ENCODE measurements at places on chromosomes 16 and 17. TPM values are rescaled to one million over a fixed set of nuclear protein-coding genes. Genes with fewer than 3 reads are reported as not detected.

DNA sequence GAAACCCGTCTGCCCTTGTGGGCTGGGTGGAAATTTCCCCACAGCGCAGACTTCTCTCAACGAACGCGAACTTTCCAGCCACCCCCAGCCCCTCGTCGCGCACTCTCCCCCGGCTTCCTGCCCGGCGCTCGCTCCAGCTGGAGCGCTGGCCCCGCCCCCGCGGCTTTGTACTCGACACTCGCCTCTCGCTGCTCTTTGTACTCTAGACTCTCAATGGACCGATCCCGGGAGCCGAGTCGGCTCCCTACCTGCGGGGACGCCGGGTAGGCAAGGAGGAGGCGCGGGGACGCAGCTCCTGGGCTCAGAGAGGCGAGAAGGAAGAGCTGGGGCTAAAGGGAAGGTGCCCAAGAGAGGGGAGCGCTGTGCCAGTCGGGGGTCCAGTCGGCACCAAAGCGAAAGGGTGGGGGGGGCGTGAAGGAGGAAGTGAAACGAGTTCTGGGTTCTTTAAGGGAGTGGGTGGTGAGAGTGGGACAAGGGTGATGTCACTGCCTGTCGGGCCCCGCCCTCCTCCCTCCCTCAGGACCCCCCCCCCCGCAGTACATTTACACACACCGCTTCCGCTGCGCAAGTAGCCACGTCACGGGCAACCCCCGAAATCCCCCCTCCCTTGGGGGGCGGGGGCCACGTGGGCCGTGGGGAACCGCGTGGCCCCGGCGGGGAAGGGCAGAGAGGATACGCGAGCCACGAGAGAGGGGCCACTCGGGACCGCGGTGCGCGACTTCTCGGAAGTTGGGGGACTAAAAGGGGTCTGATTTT is 9.7 kb downstream of the KDM6B start:
- DNase-seq = peak; percentile 83

DNA sequence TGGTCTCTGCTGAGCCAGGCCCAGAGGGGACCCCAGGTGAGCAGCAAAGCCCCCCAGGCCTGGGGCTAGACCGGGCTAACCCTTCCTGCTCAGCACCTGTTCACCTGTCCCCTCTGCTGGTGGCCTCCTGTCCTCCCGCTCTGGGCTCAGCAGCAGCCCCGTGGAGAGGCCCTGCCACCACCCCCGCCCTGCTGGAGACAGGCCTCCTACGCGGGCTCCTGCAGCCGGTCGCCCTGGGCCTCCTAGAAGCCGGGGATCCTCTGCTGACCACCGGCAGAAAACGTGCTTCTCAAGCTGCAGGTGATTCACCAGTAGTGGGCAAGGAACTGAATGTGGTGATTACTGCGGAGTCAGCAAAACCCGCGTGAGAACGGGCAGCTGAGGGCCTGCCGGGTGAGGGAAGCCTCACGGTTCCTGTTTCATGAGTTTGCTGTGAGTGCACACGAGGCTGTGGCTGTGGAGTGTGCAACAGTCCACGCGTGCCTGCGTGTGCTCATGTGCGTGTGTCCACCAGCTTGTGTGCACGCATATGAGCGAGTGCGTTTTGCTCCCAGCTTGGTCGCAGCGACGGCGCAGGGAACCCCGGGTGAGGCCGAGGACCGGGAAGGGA is 792 bp downstream of the SECTM1 start:
- DNase-seq = peak; percentile 56

- no peak for DNase-seq
Observed at GRCh38 chr17:73841431-73842060, 197.3 kb upstream of the SDK2 start.

DNA sequence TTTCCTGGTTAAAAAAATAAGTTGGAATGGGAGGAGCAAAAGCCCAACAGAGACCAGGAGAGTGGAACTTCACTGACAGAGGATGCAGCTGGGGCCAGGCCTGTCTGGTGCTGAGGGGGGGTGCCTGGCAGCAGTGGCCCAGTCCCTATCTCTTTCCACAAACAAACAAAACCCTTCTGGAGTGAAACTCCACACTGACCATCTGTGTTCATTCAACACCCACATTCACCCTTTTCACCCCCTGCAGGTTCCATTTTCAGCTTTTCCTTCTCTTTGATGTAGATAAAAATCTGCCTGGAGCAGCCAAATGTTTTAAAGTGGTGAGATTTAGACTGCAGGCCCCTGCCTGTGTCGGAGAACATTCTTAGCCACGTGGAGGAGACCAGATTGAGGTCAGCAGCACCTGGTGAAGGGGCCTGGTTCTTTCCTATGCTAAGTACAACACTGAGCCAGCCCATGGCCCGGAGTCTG is 161.4 kb upstream of the CDH11 start:
- DNase-seq = no peak

- DNase-seq = peak; percentile 83
Observed at GRCh38 chr16:4358831-4359561, 7.9 kb upstream of the PAM16 start.

DNA sequence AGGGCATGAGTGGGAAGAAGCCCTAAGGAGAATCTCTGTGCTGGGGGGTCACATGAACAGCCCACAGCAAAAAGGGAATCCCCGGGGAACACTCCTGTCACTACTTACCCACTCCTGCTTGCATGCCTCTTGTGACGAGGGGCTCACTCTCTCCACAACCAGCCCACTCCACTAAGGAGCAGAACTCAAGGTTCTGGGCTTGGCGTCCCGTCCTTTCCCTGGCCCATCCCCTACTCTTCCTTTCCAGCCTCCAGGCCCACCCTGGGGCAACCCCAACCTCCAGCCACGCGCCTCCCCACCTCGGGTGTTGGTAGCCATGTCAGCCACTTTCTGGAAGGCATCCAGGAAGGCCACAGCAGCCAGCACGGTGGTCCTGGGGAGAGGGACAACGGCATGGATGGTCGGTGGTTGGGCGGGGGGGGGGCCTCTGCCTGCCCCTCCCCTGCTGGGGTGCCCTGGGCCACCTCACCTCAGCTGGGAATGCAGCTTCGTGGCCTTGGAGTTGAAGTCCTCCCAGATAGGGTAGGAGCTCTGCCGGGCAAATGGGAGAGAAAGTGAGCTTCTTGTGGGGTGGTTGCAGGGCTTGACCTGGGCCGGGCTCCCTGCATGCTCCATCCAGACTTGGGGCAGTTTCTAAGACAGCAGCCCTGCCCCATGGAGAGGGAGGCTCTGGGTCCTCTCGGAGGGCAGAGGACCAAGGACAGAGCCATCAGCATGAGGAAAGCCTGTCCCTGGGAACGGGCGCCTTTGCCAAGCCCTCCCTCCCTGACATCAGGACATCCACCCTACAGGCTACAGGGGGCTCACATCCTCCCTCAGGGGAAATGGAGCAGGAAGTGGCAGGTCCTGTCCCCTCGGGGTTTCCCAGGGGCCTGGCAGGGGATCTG is 5.1 kb downstream of the MTSS2 start:
- peak; percentile 44 for DNase-seq

- DNase-seq = peak; percentile 66
Observed at GRCh38 chr17:1720856-1721386, 3.6 kb upstream of the WDR81 start.

GRCh38 chr17:35749560-35750412 is 3.3 kb downstream of the GAS2L2 start:
- DNase-seq = no peak

- no peak for DNase-seq
Observed at GRCh38 chr17:74239172-74239571, 25.8 kb downstream of the TTYH2 start.

DNA sequence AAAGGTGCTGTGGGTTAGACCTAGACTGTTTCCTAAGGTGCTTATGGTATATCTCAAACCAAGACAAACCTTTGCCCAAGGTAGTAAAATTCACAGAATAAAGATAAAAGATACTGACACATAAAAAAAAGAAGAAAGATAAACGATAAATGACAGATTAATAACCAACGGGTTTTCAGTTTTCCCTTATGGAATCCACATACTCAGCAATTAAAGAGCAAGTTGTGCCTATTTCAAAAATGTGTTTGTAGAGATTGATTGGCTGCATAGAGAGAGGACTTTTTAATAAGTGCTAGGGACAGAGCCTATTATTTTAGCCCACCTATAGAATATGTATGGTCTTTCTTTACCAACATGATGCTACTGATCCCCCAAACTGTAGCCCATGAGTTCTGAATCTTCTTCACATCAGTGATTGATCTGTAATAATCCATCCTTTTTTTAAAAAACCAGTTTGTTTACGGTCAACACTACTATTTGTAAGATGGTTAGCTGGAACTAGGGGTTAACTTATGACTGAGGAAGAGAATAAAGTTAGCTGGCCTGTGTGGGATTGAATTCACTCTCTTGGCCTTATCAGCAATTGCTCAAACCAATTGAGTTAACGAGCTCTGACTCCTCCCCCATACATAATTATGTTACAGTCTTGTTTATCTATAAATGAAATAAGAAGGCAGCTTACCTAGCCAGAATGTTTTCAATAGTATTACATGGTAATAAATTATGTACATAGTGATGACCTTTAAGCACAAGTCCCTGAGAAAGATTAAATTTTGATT is 53.8 kb downstream of the SNX11 start:
- no peak for DNase-seq

- DNase-seq = no peak
Observed at GRCh38 chr17:72425133-72425793, 304.4 kb downstream of the SOX9 start.

Gene CHRNE
- 1.0 TPM for total RNA-seq

Gene TMC6
- total RNA-seq = 17.4 TPM

Gene DUSP3
- 33.0 TPM for total RNA-seq

Gene HS3ST3B1
- total RNA-seq = 9.4 TPM

Measured in ovary (tissue), 10 donors.